ENCODE measurements at places on chromosomes 7 and 10.
A peak's percentile ranks its signal among the peaks of the same experiment; 100 is the strongest.

DNA sequence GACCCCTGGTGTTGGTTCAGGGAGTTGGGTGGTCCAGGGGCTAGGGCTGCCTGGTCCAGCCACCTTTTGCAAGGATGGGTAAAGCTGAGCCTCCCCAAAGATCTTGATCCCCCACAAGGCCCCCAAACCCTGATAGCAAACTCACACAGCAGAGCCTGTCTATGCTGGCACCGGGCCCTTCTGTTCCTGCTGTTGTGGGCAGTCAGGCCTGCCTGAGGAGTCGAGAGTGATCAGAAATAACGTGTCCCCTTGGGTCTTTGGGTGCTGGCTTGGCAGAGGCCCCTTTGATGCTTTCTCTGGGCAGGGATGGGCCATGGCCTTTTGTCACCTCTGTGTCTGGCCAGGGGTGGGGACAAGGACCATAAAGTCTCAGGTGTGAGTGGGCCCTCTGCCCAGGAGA is 715 bp upstream of the MUC12 start:
- no peak for DNase-seq

GRCh38 chr7:15345216-15345615 is 216.6 kb downstream of the AGMO start:
- DNase-seq: no peak

DNA sequence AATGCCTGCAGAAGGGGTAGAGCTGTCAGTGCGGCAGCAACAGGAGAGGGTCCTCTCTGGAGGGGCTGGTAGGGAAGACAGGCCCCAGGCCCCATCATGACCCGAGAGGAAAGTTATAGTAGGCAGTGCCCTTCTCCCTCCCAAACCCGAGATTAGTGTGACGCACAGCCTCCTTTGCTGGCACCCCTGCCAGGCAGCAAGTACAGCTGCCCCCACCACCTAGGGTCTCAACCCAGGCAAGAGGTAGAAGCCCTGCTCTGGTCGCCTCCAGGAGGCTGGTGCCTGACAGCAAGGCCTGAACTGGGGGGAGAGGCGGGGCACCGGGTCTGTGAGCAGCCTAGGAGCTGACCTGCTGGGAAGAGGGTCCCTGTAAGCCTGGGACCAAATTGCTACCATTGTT is 15.5 kb downstream of the LOXL4 start:
- no peak for DNase-seq

GRCh38 chr7:41046221-41046761 is 656.6 kb downstream of the INHBA start:
- DNase-seq: peak; percentile 18

DNA sequence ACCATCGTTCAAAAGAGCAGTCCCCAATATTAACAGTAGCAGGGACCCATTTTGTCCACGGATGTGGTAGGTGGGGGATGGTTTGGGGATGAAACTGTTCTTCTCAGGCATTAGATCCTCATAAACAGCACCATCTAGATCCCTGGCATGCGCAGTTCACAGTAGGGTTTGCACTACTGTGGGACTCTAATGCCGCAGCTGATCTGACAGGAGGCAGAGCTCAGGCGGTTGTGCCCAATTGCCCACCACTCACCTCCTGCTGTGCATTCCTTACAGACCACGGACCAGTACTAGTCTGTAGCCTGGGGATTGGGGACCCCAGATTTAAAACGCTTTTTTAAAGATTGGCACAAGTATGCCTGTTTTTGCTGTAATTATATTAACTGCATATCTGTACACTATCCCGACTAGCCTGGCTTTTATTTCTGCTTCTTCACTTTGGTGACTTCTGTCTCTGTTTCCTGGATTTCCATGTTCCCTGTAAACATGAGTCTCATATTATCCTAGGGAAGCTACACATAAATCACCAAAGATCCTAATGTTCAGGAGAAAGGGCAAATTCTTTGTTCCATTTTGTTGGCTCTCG is 163.3 kb upstream of the AKR1E2 start:
- DNase-seq: no peak

Data from ovary (tissue), 10 donors.